ENCODE measurements at places on chromosomes 1 and 21.

GRCh38 chr1:172400722-172401105 is 19.8 kb upstream of the C1orf105 start:
- DNase-seq = no peak

DNA sequence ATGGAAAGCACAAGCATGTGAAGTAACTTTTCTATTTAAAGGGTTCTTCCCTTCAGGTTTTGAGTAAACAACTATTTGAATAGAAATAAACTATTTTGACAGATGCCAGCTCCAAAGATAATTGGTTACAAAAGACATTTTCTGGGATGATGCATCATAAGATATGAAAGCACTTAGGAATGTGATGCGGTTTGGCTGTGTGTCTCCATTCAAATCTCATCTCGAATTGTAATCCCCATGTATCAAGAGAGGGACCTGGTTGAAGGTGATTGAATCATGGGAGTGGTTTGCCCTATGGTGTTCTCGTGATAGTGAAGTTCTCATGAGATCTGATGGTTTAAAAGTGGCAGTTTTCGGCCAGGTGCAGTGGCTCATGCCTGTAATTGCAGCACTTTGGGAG is 6.4 kb downstream of the DISP1 start:
- no peak for DNase-seq

DNA sequence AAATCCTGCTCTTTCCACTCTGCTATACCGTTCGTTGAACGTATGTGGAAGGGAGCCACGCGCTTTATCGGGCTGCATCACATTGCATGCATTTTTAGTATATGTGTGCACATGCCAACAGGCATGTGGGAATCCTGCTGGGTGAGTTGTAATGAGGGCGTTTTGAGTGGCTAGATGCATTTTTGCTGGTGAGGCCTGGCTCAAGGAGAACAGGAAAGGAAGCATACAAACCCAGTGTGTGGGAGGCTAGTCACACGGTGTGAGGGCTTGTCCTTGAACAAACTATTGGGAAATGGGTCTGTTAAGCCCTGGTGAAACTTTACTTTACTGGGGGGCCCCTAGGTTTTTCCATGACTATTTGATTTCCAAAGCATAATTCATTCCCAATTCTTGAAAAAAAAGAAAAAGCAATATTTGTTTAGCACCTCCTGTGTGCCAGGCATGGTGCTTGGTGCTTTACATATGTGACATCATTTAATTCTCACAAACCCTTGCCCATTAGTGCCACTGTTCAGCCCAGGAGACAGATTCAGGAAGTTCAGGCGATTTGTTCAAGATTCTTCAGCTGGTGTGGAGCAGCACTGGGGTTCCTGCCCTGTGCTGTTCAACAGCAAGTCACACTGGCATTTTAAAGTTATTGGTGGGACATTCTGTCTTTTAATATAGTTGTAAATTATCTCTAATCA is 25.6 kb upstream of the JUN start:
- no peak for DNase-seq

GRCh38 chr1:53606651-53607051 is 132.3 kb downstream of the GLIS1 start:
- DNase-seq = no peak

GRCh38 chr21:42129300-42130266 is 58.5 kb downstream of the UMODL1 start:
- DNase-seq = no peak

- no peak for DNase-seq
These were observed 166.7 kb upstream of the BEND5 start for GRCh38 chr1:48943393-48943792.

DNA sequence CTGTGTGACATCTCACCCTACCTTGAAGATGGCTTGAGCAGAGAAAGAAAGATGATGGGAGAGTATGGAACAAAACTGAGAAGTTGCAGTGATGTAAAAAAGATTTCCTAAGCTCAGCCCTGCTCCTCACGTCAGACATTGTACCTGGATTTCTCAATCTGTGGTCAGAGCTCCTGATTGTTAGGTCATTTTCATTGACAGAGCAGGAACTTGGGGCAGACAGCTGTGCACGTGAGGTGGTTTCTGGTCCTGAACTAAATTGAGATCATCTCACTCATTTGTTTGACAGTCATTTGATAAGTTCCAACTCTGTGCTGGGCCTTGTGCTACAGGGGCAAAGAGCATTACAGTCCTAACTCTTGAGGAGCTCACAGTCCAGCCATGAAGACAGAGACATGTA is 10.2 kb downstream of the TRAF3IP3 start:
- DNase-seq = no peak

- no peak for DNase-seq
These were observed 77.3 kb upstream of the KCNJ15 start for GRCh38 chr21:38179511-38179910.

Data from GM06990 (cell line).